ENCODE measurements at places on chromosomes 3 and 15.
A peak's percentile ranks its signal among the peaks of the same experiment; 100 is the strongest.

DNA sequence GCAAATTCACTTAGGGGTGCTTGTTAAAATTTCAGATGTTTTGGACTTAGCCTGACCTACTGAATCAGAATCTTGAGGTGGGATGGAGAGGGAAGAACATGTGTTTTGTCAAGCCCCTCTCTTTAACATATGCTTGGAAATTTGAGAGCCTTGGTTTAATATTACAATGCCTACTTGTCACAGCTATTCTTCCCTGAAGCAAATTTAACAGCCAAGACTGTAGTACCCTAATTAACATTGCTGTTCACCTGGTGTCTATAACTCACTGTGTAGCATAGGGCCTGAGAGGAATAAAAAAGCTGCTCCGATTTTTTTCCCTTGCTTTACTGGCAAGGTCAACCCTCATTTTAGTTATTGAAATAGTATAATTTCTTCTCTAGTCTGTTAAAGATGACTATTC lies 880.1 kb downstream of the CADM2 start:
- DNase-seq: no peak

GRCh38 chr3:69698728-69699127 lies 40.5 kb upstream of the MITF start:
- DNase-seq: no peak

DNA sequence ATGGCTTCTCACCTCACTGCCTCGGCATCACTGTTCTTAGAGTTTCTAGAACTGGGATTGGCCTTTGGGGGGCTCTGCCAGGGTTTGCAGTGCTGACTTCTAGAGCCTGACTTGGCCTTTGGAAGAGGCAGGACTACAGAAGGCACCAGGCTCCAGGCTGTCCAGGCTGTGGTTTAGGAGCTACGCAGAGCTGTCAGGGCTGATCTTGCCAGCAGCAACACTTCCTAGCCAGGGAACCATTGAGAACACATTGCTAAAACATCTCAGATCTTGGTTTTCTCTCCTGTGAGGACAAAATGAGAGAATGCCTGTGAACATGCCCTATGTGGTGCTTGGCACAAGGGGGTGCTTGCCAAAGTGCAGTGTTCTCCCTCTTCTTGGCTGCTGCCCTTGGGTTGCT lies 34.6 kb upstream of the APEH start:
- DNase-seq: no peak

GRCh38 chr15:69389426-69389825 lies 24.7 kb upstream of the KIF23 start:
- no peak for DNase-seq

DNA sequence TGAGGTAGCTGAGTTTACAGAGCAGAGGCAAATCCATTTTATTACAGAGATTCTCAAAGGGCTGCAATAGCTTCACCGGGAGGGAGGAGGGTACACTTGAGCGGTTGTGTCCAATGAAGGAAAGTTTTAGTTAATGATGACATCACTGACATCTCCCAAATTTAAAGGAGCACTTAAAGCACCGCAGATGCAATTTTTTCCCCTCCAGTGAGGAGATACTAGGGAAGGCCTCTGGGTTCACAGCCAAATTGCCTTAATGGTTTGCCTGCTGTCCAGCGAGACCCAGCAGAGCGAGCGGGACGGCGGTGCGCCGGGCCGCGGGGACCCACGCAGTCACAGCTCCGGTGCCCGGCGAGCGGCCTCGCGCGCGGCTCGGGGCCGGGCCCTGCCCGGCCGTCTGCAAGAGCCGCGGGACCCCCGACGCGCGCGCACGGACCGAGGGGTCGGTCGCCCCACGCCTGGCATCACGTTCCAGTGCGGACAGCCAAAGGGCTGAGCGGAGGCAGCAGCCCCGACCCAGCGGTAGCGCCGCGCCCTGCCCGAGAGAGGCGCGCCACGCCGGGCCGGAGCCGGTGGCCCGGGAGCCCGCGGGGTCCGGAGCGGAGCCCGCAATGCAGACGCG lies 160.5 kb upstream of the CHRNA7 start:
- DNase-seq: peak; percentile 63

GRCh38 chr3:149507491-149508324 lies 33.2 kb downstream of the TM4SF4 start:
- no peak for DNase-seq

DNA sequence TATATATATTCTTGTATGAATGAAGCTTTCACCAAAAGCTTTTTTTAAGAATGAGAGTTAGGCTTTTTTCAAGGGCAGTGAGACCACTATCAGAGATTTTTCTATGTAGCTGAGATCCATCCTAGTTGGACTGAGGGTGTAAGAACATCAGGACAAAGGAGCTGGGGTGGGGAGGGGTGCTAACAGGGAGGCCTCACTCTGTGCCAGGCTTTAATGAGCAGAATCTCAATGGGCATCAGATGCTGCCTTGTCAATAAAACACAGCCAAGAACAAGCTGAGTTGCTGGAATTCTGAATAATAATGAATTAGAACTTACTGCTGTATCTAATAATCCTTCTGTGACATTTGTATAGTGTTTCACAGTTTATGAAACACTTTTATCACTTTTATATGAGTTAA lies 41.4 kb upstream of the USP3 start:
- peak; percentile 46 for DNase-seq

GRCh38 chr3:5021116-5022092 lies 42.2 kb downstream of the BHLHE40 start:
- no peak for DNase-seq

DNA sequence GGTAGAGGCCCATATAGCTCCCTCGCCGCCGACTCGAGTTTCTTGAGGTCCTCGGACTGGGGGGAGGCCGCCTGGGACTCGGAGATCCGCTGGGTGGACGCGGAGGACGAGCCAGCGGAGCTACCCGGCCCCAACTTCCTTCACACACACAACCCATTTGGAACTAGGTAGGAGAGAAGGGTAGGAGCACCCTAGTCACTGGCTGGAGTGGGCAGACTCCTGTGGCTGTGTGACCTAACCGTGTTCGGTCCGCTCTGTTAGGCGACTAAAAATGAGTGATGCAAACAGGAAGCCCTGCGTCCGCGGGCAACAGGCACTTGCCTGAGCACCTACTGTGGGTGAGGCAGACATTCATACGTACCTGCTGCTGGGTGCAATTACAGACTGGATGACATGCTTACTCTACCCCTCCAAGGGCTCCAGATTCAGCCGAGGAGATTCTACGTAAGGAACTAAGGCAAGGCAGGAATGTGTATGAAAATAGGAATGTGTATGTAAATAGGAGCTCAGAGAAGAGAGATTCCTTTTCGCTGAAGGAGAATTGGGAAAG lies 4.6 kb upstream of the SIN3A start:
- no peak for DNase-seq

GRCh38 chr3:100100425-100100824 lies 13.9 kb downstream of the FILIP1L start:
- DNase-seq: no peak

- DNase-seq: peak; percentile 40
These were observed at the start of gene BCHE for GRCh38 chr3:165837058-165837525. TSS of gene BCHE (minus strand) at chr3:165837423. CDS start at chr3:165831033, 6,390 bp downstream.

DNA sequence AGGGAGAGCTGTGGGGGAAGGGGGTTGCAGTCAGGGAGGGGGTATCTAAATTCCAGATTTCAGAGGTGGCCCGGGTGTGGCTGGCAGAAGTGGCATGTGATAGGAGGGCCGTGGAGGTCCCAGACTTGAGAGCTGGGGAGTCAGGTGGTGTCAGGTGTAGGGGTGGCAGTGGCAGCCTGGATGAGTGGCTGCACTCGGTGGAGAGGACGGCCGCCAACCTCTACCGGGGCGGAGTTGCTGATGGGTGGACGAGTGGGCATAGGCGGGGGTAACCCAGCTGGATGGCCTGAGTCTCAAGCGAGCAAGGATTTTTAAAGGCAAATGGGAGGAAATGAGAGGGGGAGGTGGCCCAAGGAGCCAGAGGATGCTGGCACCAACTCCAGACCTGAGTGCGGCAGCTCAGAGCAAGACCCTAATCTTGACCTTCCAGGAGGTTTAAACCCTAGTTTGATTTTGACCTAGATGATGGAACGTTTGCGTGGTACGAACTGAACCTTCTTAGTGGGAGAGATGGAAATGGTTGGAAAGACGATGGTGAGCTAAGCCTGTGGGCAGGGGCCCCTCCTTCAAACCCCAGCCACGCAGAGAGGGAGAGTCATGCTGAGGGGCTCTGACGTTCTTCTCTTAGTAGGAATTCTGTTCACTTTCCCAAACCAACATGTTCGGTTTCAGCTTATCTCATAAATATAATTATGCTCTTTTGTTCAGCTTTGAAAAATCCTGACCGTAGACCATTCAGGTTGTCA lies 8.0 kb downstream of the TRAK1 start:
- DNase-seq: no peak

GRCh38 chr15:68822818-68823217 lies 2.1 kb upstream of the ANP32A start:
- DNase-seq: no peak

DNA sequence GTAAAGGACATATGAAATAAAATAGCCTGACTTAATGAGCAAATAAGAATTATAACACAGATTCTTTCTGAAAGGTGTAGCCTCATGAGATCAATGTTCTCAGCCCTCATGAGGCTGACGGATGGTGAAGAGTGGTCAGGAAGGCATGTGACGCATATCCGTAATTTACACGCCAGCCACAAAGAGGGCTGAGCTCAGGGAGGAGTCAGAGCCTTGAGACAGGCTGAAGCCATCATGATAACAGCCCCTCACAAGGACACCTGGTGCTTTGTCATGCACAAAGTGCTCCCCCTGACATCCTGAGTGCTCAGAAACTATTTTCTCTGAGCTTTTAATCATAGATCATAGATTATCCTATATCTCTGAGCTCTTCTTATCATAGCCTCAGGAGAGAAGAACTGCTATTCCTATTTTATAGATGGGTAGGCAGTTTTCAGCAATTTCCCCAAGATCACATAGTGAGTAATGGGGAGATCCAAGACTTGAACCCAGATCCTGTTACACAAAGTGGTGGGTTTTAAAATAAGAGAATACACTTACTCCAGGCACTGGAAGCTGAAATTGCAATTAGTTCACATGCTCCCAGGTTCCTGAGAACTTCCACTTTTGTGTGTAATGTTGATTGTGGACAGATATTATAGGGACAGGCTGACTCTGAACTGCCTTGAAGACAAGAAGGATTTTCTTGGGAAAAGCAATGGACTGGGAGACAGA lies 267.1 kb downstream of the RPLP1 start:
- DNase-seq: no peak

DNA sequence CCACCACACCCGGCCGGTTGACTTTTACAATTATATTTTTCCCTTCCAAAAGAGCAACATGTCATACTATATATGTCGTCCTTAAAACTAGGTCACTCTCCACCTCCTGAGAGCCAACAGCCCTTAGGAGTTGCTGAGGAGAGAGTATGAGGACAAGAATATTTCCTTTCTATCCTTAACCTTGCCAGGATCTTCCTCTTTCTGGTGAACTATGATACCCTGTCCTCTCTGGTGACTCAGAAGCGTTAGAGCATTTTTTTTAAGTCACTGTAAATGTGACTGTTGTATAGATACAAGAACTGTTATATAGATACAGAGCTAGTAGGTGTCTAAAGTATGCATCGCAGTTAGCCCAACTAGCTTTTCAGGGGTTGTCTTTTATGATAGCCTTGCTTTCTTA lies 33.7 kb upstream of the MTHFS start:
- DNase-seq: no peak

DNA sequence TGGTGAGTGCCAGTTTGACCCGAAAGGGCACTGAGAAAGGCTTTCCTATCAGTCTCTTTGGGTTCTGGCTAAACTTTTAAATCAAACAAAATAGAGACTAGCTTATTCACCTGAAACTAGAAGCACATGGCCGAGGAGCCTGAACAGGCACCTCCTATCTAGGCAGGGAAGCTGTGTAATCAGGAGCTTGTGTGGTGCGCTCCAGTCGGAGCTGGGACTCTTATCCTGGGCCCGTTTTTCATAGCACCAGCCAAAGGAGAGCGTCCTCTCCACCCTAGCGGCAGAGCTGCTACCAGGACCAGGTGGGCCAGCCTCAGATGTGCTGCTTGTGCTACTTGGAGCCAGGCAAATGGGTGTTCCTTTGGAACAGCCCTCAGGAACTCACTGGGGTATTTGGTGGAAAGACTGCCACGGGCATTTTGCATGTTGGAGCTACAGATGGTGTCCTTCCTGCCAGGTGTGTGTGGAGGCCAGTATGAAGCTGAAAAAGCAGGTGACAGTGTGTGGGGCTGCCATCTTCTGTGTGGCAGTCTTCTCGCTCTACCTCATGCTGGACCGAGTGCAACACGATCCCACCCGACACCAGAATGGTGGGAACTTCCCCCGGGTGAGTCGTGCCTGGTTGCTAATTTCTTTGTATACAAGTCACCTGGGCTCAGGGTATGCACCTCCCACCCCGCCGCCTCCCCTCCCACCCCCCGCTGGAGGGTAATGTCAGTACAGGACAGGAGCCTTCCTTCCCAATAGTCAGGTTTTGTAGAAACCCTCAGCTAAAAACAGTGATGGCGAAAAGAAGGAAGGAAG lies 833 bp downstream of the MAN2A2 start:
- DNase-seq: no peak

GRCh38 chr3:189902230-189903186 lies 218.2 kb downstream of the P3H2 start:
- no peak for DNase-seq

DNA sequence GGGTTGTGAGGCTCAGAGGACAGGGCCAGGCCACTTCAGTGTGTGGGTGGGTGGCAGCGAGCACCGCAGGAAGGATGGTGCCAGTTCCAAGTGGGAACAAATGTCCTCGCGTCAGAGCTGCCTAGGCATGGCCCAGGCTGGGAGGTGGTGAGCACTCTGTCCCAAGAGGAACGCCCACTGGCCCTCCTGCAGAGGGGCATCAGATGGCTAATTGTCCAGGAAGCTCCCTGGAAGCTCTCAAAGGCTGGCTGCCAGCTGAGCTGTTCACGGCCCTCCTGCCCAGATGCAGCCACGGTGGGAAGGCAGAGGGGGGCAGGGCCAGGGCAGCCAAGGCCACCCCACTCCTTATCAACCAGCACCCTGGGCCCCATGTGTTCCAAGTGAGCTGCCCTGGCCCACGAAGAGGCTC lies 55.2 kb downstream of the IQSEC1 start:
- no peak for DNase-seq

- DNase-seq: no peak
These were observed 588.3 kb upstream of the NAALADL2 start for GRCh38 chr3:174270841-174271240.

DNA sequence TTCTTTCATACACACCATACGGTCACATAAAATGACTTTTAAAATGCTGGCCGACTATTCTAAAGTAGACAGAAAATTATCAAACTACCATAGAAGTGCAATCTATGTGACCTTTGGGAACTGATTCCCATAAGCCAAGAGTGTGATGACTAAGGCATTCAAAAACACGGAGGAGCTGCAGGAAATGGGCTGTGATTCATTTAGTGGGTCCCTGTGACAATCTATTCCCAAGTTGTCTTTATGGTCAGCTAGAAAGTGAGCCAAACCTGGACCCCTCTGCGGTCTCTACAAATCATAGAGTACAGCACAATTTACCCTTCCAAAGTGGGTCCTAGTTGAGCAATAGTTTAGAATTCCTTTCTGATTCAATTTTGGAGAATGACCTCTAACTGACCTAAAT lies 251.5 kb upstream of the CBLB start:
- DNase-seq: no peak

DNA sequence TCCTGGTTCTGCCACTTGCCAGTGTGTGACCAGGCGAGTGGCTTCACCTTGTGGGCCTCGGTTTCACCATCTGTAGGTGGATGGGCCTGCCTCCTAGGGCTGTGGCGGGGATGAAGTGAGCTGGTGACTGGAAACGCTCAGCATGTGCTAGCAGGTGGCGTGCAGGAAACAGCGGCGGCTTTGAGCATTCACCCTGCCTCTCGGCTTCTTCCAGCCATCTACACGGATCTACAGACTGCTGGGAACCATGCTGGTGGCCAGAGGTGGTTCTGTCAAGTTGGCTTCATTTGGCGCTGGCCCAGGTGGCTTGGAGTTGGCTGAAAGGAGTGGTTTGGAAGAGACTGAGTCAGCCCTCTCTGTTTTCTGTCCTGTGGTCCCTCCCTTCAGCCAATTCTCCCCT lies 106.3 kb downstream of the NUP210 start:
- DNase-seq: no peak

All from putamen (tissue), 1 donor.